Thyroid gland (tissue), 4 donors: ENCODE measurements at places on chromosomes 5 and 9. TPM values are rescaled to one million over a fixed set of nuclear protein-coding genes. Genes with fewer than 3 reads are reported as not detected.
A peak's percentile ranks its signal among the peaks of the same experiment; 100 is the strongest.

The PIP5KL1 gene
- total RNA-seq, result not detected

The CD74 gene
- 675 TPM for total RNA-seq

The IL13 gene
- total RNA-seq, result not detected

The CDC20B gene
- not detected for total RNA-seq

DNA sequence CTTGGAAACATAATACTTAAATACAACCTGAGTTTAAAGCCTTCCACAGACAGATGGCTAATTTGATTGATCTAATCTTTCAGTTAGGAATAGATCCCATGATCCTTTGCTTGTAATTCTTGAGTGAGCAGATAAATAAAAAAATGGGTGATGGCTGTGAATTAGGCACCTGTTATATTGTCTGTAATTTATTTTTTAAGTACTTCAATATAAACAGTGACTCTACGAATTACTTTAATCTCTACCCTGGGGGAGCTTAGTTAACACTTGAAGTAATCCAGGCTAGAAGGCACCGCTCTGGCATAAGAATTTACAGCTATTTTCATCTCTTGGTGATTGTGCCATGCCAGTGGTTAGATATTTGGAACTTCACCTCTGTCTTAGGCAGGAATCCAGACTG is 9.0 kb downstream of the EGFLAM start:
- H3K36me3 ChIP-seq, result no peaks in the 10 kb centered on the region
- no peaks in the 10 kb centered on the region for H3K4me1 ChIP-seq
- H3K27me3 ChIP-seq, result no peaks in the 10 kb centered on the region
- no peak for DNase-seq
- H3K4me3 ChIP-seq, result no peak overlapping the region

- H3K27ac ChIP-seq, result no peak overlapping the region
- H3K4me1 ChIP-seq, result peaks cover 5% of the 10 kb centered on the region
- H3K4me3 ChIP-seq, result no peak overlapping the region
These were observed 207.0 kb downstream of the AUH start for GRCh38 chr9:91154686-91155085.

DNA sequence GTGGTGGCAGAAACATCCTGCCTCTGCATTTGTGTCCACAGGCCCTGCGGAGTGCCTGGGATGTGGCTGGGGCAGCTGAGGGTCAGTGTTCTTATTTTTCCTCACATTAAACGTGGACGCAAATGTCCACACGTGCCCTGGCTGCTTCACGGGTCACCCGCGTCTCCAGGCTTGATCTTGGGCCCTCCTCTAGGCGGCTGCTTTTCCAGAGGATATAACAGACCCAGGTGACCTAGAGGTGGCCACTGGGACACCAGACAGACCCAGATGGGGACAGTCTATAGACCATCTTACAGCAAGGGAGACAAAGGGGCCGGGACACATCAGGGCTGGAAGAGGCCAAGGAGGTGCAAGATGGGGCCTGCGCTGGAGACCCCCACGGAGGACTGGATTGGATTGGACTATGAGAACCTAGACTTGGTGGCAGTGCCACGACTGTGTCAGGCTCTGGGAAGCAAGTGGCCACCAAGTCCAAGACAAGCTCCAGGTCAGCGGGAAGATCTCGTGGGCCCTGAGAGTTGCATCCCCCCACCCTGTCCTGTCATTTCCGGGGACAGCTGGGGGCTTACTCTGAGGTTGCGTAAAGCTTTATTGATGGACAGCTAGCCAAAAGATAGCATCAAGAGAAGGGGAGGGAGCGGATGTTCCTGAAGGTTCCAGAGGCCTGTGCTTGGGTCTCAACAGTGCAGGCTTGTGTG is 6.9 kb downstream of the WNK2 start:
- H3K4me3 ChIP-seq, result no peak overlapping the region
- no peaks in the 10 kb centered on the region for H3K27me3 ChIP-seq
- no peaks in the 10 kb centered on the region for H3K4me1 ChIP-seq
- DNase-seq, result no peak

- H3K4me3 ChIP-seq, result no peak overlapping the region
- no peak for DNase-seq
- peaks cover 14% of the 10 kb centered on the region for H3K36me3 ChIP-seq
- no peak overlapping the region for H3K27ac ChIP-seq
These were observed 12.3 kb upstream of the URM1 start for GRCh38 chr9:128358861-128359260.

GRCh38 chr5:179348843-179349242 is 3.6 kb upstream of the ADAMTS2 start:
- peaks cover 6% of the 10 kb centered on the region for H3K4me1 ChIP-seq
- H3K27me3 ChIP-seq, result no peaks in the 10 kb centered on the region
- no peak overlapping the region for H3K27ac ChIP-seq
- no peak overlapping the region for H3K4me3 ChIP-seq
- DNase-seq, result no peak

DNA sequence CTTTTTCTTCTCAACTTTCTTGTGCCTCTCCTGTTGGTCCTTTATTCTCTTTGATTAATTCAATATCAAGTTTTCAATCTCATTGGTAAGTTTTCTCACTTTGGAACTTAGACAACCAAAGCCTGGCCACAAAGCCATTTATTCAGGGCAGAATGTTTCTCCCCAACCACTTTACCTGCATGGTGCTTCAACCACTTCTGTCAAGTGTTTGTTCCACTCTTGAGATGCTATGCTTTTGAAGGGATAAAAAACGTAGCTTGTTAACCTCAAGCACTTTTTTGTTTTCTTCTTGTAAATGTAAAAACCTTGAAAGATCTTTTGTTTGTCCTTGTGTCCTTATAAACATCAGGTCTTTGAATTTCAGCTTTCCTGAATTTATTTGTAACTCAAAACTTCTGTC is 966.7 kb downstream of the MAT2B start:
- peaks cover 5% of the 10 kb centered on the region for H3K4me1 ChIP-seq
- no peak overlapping the region for H3K4me3 ChIP-seq
- DNase-seq, result peak; percentile 35
- H3K27me3 ChIP-seq, result no peaks in the 10 kb centered on the region

DNA sequence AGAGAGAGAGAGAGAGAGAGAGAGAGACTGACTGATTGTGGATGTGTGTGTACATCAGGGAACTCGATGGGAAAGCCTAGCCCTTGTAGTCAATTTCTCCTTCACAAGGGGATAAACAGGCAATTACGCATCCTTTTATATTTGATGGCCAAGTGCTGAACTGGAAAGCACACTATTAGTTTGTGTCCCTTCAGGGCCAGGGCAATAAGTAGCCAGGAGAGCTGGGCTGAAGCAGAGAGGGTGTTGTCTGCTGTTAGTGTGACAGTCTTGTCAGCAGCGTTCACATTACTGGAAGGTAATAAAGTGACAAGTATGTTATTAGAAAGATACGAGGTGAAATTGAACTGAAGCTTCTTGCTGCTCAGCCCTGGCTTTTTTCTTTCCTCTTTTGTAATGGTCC is 457.7 kb downstream of the BNC2 start:
- H3K4me3 ChIP-seq, result no peak overlapping the region
- H3K36me3 ChIP-seq, result no peaks in the 10 kb centered on the region
- DNase-seq, result no peak
- peaks cover 8% of the 10 kb centered on the region for H3K4me1 ChIP-seq
- no peaks in the 10 kb centered on the region for H3K27me3 ChIP-seq

DNA sequence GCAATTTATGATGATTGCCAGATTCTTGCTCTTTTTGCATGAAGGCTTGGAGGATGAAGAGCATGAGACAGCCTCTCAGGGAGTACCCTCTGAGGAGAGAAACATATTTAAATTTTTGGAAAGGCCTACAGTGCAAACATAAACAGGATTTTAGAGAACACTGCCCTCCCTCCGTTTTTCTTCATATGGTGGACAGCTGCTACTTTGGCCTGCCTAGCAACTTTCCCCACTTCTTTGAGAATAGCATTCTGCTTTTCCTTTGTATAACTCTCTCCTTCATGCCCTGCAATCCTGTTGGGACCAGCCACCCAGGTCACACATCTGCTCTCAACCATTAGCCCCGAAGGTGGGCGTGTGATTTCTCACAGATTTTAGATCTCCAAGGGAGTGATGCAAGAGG is 20.5 kb upstream of the TXN start:
- no peaks in the 10 kb centered on the region for H3K4me1 ChIP-seq
- no peaks in the 10 kb centered on the region for H3K27me3 ChIP-seq
- no peak overlapping the region for H3K27ac ChIP-seq
- no peak overlapping the region for H3K4me3 ChIP-seq
- H3K36me3 ChIP-seq, result no peaks in the 10 kb centered on the region
- DNase-seq, result no peak

DNA sequence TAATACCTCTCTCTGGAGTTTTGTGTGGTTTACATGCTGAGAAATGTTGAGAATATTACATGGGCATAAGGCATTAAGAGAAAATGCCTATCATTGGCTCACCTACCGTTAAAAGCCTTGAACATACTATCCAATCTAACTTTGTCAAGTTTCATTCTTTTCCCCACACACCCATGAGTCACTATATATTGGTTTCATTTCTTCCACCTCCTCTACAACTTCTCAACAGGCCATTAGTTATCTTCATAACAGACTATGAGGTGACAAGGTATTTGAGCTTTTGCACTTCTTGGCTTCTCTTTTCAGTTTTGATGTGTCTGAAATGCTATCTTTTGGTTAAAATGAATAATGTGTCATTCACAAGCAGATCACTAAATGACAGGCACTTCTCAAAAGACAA is 288.0 kb downstream of the KCNN2 start:
- H3K4me1 ChIP-seq, result no peaks in the 10 kb centered on the region
- H3K27ac ChIP-seq, result no peak overlapping the region
- no peak overlapping the region for H3K4me3 ChIP-seq
- H3K27me3 ChIP-seq, result no peaks in the 10 kb centered on the region

GRCh38 chr9:74589576-74589975 is 92.4 kb downstream of the RORB start:
- no peaks in the 10 kb centered on the region for H3K36me3 ChIP-seq
- no peaks in the 10 kb centered on the region for H3K27me3 ChIP-seq
- no peak for DNase-seq
- no peak overlapping the region for H3K27ac ChIP-seq
- H3K4me3 ChIP-seq, result no peak overlapping the region
- H3K4me1 ChIP-seq, result no peaks in the 10 kb centered on the region

- H3K4me1 ChIP-seq, result no peaks in the 10 kb centered on the region
- DNase-seq, result no peak
- no peak overlapping the region for H3K4me3 ChIP-seq
- no peaks in the 10 kb centered on the region for H3K27me3 ChIP-seq
- no peaks in the 10 kb centered on the region for H3K36me3 ChIP-seq
- H3K27ac ChIP-seq, result no peak overlapping the region
These were observed 841.6 kb downstream of the MAT2B start for GRCh38 chr5:164346785-164347630.

- no peaks in the 10 kb centered on the region for H3K27me3 ChIP-seq
- peaks cover 9% of the 10 kb centered on the region for H3K4me1 ChIP-seq
- H3K36me3 ChIP-seq, result no peaks in the 10 kb centered on the region
These were observed 10.5 kb upstream of the B4GALT1 start for GRCh38 chr9:33177639-33178038.

GRCh38 chr5:14884062-14884612 is 12.6 kb upstream of the ANKH start:
- no peaks in the 10 kb centered on the region for H3K36me3 ChIP-seq
- H3K4me3 ChIP-seq, result no peak overlapping the region
- no peaks in the 10 kb centered on the region for H3K4me1 ChIP-seq
- H3K27me3 ChIP-seq, result no peaks in the 10 kb centered on the region
- no peak for DNase-seq

DNA sequence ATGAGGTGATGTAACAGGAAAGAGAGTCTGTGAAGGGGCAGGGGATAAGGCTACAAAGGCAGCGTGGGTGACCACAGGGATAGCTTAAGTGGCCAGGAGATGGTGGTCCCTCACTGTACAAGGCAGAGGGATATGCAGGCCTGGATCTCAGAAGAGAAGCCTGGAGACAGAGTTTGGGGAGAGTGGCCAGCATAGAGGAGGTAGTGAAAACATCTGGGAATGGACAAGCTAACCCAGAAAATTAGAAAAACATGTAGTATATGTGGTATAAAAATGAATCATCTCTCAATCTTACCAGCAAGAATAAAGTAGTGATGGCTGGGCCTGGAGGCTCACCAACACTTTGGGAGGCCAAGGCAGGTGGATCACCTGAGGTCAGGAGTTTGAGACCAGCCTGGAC is 349.2 kb upstream of the KLF4 start:
- H3K36me3 ChIP-seq, result no peaks in the 10 kb centered on the region
- H3K27ac ChIP-seq, result no peak overlapping the region
- no peak overlapping the region for H3K4me3 ChIP-seq
- no peaks in the 10 kb centered on the region for H3K4me1 ChIP-seq
- H3K27me3 ChIP-seq, result no peaks in the 10 kb centered on the region
- DNase-seq, result no peak

GRCh38 chr5:96332535-96333366 is 100.3 kb downstream of the PCSK1 start:
- DNase-seq, result peak; percentile 9
- H3K27me3 ChIP-seq, result no peaks in the 10 kb centered on the region
- no peaks in the 10 kb centered on the region for H3K36me3 ChIP-seq
- H3K4me1 ChIP-seq, result peaks cover 24% of the 10 kb centered on the region
- no peak overlapping the region for H3K4me3 ChIP-seq
- peak overlapping the region; percentile 12 for H3K27ac ChIP-seq

DNA sequence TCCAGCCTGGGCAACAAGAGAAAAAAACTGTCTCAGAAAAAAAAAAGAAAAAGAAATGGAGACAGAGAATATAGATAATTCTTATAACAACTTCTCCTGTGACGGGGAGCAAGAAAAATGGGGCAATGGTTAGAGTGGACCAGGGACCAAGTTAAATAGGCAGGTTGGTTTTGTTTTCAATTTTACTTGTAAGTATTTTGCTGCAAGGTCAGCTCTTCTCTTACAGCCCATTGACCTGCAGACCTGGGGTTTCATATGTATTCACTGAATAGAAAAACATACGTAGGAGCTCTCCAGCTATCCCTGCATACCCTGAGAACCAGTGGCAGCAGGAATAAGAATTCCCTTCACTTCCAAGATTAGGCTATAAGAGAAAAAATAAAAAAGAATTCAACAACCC is 29.2 kb upstream of the IL13 start:
- H3K36me3 ChIP-seq, result no peaks in the 10 kb centered on the region
- H3K27ac ChIP-seq, result no peak overlapping the region
- no peaks in the 10 kb centered on the region for H3K27me3 ChIP-seq

GRCh38 chr5:169071-169727 is 22.1 kb upstream of the LRRC14B start:
- no peaks in the 10 kb centered on the region for H3K36me3 ChIP-seq
- no peak overlapping the region for H3K27ac ChIP-seq
- no peaks in the 10 kb centered on the region for H3K27me3 ChIP-seq
- H3K4me3 ChIP-seq, result no peak overlapping the region

DNA sequence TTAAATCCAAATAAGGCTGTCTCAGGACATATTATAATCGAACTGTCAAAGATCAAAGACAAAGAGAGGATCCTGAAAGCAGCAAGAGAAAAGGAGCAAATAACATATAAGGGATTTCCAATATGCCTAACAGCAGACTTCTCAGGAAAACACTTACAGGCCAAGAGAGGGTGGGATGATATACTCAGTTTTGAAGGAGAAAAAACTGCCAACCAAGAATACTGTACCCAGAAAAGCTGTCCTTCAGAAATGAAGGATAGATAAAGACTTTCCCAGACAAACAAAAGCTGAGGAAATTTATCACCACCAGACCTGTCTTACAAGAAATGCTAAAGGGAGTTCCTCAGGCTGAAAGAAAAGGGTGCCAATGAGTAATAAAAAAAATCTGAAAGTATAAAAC is 16.0 kb downstream of the EGFLAM start:
- DNase-seq, result no peak
- no peaks in the 10 kb centered on the region for H3K27me3 ChIP-seq
- no peaks in the 10 kb centered on the region for H3K4me1 ChIP-seq
